ENCODE measurements at places on chromosomes 2 and 18.

DNA sequence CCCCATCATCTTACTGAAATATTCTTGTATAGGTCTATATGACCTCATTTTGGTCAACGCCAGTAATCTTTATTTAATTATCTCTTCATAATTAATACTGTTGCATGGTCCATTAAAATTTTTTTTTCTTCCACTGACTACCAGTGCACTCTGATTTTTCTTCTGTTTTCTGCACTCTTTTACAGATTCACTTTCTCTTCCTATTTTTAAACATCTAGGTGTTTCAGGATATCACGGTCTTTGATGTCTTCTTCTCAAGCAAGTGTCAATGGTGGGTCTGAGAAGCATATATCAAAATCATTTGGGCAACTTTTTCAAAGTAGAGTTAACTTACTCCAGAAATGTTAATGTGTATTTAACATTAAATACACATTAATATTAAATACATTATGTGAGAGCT, 51.4 kb downstream of the CCDC141 start:
- DNase-seq = no peak

GRCh38 chr2:123894167-123894566, 130.9 kb upstream of the CNTNAP5 start:
- no peak for DNase-seq

DNA sequence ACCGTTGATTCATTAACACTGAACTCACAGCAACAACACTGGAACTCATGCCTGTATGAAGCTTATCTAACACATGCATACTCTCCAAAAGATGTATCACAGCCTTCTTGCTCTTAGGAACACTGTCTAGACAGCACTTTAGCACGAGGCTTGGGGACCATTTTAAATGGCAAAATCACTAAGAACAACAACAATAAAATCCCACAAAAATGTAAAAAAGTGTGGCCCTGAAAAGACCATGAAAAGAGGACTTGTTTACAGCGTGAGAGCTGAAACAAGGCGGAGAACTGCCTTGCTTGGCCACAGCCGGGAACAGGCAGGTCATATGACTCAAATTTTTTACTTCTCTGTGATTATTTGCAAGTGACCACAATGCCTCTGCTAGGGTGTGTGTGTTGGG, 48.1 kb downstream of the CHN1 start:
- DNase-seq = no peak

GRCh38 chr2:133415210-133415876, 152.9 kb downstream of the NCKAP5 start:
- no peak for DNase-seq

GRCh38 chr18:23416298-23416697, 36.8 kb upstream of the RIOK3 start:
- no peak for DNase-seq

GRCh38 chr18:54973046-54973445, 13.8 kb upstream of the CCDC68 start:
- no peak for DNase-seq

GRCh38 chr2:143792602-143793001, 663.4 kb downstream of the ARHGAP15 start:
- no peak for DNase-seq

GRCh38 chr18:63040788-63041410, 278.7 kb downstream of the BCL2 start:
- DNase-seq = no peak

- DNase-seq = peak; percentile 58
Measured at GRCh38 chr2:216057688-216058193, 23.9 kb downstream of the PECR start.

DNA sequence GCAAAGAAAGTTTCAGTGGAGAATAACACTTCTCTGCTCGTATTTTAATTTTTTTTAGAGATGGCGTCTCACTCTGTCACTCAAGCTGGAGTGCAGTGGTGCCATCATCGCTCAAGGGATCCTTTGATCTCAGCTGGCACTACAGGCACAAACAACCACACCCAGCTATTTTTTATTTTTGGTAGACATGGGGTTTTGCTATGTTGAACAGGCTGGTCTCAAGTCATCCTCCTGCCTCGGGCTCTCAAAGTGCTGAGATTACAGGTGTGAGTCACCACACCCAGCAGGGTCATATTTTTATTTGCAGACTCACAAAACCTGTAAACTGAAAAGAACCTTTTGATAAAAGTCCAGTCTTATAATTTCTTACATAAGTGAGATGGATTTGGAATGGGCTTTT, 2.6 kb downstream of the TRAK2 start:
- peak; percentile 26 for DNase-seq

GRCh38 chr2:28036307-28036706, 145.8 kb downstream of the BABAM2 start:
- no peak for DNase-seq

GRCh38 chr2:12110074-12110473, 363.6 kb downstream of the LPIN1 start:
- no peak for DNase-seq

- DNase-seq = no peak
Measured at GRCh38 chr2:179447839-179448447, 183.3 kb upstream of the SESTD1 start.

DNA sequence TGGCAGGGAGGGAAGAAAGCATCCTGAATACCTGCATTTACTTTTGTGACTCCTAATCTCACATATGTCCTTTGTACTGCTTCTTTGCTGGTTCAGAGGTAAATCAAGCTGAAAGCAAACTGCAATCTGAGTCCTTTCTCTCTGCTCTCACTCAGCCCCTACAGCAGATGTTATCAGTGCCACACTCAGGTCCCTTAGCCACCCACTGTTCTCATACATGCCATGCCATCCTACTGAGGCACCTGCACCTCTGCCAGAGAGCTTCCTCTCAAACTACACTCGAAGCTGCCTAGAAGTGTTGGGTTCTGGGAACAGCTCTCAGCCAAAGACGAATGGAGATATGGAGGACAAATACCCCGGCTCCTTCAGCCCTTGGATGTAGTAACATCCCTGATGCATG, 244.5 kb downstream of the TXNL1 start:
- no peak for DNase-seq

- DNase-seq = peak; percentile 95
Measured at GRCh38 chr2:37231241-37232130, at the start of the genes CEBPZ and NDUFAF7. TSS of gene CEBPZ (minus strand) at chr2:37231596. CDS start at chr2:37231567, 29 bp downstream. TSS of gene NDUFAF7 (plus strand) at chr2:37231658. CDS start at chr2:37231706, 48 bp downstream.

DNA sequence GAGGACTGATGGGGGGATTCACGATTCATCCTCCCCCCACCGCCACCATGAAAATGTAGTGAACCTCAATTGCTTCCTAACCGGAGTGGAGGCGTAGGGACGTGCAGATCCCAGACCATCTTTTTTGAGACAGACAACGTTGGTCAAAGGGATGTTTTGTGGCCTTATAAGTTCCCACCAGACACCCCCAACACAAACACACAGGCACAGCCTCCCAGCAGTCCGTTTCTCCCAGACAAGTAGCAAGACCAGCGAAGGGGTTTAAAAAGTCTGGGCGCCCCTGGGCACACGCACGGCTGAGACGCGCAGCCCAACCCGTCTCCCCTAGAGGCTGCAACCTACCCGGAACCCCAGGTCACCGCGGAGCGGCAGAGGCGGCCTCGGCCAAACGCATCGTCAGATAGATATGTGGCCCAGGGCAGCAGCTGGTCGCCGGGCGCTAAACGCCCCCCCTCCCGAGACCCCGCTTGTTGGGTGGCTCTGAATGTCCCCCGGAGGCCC, 1.3 kb downstream of the GBX2 start:
- DNase-seq = no peak

- no peak for DNase-seq
Measured at GRCh38 chr2:138447889-138448570, 53.5 kb upstream of the SPOPL start.

DNA sequence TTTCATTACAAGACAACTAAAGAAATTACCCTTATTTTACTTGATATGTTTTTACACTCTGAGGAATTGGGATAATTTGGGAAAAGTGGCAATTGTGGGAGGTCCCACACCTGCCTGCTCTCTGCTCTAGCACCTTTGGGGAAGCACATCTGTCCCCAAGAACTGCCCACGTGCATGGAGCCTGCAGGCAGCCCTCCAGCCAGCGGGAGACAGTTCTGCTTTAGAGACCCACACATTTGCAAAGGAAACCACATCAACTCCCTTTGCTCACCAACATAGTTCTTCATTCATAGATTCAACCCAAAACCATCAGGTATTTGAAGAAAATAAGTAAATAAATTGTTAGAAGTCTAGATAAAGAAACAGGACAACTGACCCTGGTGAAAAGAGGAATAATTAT, 239.9 kb upstream of the ID2 start:
- DNase-seq = no peak

GRCh38 chr18:45589356-45590035, 25.8 kb upstream of the SLC14A2 start:
- DNase-seq = no peak

GRCh38 chr2:175207741-175208438, 26.4 kb upstream of the ATP5MC3 start:
- DNase-seq = no peak

DNA sequence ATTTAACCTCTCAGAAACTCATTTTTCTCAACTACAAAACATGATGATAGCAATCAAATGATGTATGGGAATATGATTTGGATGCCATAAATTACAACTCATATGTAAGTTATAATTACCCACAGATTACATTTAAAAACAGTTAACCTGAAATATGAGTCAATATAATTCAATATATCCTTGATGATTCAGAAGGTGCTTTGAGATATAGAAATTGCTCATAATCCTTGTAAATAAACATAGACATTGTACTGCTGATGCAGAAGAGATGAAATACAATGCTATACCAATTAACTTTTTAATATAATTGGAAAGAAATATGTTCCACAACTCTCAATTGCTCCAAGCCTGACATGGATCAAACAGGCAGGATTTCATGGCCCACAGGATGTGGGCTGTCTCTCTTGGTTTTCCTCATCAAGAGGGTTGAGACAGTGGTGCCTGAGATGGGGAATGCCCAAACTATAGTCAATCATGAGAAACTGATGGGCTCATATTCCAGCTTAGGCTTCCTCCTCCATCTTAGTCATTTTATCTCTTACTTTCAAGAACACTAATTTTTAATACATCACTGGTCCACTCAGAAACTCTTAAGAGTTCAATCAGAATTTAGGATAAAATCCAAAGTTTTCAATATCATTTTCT, 49.4 kb downstream of the NCKAP5 start:
- no peak for DNase-seq

DNA sequence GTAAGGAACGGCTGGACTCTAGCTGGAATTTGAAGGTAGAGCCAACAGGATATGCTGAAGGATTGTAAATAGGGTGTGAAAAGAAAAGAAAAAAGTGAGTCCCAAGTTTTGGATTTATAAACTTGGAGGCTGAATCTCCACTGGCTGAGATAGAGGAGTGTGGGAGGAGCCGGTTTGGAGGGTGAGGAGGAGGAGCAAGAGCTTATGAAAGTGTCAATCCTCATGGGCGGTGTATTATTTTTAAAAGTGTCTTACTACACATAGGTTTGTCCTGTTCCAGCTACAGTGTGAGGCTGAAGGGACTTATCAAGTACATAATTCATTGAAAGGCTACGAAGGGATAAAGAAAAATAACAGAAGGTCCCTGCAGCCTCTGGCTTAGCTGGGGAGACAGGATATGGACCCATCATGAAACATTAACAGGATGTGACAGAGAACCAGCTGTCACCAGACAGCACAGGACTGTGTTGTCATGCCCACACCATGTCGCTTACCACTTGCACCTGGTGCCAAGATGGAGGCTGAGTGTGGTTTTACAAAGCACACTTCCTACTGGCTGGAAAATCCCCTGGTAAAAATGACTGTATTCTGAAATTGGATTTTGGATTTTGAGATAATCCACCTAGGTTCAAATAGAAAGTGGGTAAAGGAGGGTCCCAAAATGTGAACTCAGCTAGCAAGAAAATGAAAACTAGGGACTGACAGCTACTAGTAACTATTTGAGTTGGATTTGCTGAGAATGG, 2.5 kb upstream of the MREG start:
- DNase-seq = peak; percentile 45

DNA sequence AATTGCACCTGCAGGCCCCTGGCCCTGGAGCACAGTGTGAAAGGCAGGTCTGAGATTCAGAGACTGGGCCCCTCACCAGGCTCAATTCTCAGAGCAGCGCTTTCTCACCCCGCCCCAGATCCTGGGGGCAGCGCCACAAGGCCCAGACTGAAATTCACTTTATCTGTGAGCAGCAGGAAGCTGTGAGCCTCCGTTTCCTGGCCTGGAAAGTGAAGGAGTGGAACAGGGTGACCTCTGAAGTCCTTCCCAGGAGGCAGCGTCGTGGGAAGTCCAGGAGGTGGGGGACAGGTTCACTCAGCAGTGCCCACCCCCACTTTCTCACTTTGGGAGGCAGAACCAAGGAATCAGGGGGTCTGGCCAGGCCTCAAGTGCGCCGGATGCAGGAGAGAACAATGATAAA, 235.4 kb downstream of the NDUFA10 start:
- no peak for DNase-seq

DNA sequence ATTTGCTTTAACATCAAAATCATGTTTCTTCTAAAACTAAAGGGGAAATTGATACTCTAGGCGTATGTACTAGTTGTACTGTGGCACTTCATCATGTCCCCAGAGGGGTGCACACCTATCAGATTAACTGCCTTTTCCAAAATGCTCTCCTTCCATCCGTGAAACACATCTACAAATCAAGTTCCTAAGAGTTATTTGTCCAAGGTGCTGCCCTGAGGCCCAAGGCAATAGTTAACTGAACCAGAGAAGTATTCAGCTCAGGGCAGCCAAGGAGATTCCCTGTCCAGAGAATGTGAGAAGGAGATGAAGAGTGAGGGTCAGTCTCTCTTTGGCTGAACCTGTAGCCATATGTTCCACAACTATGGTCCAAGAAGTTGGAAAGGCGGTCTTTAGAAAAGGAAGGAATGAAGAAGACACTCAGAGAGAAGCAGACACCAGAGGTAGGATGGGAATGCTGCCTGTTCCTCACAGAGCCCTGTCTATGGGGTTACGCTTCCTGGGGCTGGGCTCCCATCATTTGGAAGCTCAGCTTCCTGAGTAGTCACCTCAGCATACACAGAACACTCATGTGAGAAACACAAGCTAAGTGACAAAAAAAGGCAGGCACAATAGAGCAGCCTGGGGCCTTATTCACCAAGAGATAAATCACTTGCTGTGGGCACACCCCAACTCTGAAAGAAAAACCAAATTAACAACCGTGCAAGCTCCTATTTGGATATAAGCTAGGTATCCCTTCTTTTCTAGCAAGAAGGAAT, 55.6 kb downstream of the ANKRD44 start:
- no peak for DNase-seq

DNA sequence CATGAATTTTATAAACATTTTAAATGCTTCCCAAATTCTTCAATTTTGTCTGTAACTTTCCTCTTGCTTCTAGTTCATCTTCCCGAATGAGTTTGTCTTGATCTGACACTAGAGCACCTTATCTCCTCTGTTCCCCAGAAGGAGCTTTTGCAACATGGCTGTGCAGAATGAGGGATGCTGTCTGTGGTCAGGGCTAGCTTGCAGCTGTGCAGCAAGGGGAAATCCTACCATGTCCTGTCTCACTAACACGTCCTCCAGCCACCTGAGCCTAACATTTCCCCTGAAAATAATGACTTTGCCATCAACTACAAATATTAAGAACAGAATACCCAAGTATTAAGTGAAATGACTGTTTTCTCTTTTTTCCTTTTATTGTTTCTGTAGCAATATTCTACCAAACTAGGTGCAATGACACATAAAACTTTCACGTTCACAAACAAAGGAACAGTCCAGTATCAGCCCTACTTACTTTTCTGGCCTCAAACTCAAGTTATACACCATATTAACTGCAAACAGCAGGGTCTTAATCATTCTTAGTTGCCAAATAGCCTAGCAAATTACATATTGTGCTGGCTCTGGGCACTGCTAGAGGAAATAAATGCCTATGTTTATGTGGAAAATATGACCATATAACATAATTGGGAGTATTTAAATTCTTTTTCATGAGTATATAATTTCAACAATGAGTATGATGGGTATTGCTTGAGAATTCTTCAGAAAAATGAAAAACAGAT, 423.3 kb downstream of the CMPK2 start:
- no peak for DNase-seq

- DNase-seq = no peak
Measured at GRCh38 chr2:226048611-226049010, 649.1 kb downstream of the NYAP2 start.

Measured in activated T-cell treated with anti-CD3 and anti-CD28 coated beads, Interleukin-2, amount 50 U/mL, for 48 hours (primary cell).